Amniotic stem cell (primary cell): ENCODE measurements at places on chromosomes 2 and 18.

- DNase-seq = no peak
Observed at GRCh38 chr2:36466135-36466534, 110.6 kb downstream of the CRIM1 start.

DNA sequence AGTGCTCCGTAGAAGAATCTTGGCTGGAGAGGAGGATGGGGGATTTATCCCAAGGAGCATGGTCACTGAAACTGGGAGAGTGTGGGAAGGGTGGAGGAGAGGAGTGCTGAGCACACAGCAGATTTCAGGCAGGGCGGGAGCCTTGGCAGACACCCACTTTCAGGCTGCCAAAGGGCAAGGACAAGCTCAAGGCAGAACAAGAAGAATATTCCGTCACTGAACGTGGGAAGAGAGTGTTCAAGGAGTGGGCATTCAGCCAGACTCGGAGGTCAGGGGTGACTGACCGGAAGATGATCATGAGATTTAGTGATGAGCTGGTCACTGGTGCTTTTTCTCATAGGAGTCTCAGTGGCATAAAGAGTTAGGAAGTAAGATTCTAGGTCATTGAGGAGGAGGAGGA lies 136.2 kb upstream of the RASGRP3 start:
- DNase-seq = no peak

DNA sequence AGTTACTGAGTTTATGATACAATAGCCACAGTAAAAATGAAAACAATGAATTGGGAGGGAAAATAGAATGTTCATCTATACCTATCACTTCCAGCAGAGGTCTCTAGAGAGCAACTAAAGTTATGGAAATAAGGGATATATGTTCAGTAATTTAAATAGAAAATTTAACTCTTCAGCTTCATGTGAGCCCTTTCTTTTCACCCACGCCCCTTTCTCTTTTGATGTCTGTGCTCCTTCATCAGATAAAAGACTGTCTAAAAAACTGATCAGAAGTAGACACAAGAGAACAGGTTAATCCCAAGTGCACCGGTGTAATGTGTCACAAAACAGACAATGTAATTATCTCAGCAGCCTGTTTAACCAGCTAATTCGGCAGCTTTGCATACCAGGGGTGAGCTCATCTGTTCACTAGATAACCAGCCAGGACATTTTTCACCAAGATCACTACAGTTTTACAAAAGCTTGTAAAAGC lies 238.5 kb upstream of the ERBB4 start:
- DNase-seq = no peak

DNA sequence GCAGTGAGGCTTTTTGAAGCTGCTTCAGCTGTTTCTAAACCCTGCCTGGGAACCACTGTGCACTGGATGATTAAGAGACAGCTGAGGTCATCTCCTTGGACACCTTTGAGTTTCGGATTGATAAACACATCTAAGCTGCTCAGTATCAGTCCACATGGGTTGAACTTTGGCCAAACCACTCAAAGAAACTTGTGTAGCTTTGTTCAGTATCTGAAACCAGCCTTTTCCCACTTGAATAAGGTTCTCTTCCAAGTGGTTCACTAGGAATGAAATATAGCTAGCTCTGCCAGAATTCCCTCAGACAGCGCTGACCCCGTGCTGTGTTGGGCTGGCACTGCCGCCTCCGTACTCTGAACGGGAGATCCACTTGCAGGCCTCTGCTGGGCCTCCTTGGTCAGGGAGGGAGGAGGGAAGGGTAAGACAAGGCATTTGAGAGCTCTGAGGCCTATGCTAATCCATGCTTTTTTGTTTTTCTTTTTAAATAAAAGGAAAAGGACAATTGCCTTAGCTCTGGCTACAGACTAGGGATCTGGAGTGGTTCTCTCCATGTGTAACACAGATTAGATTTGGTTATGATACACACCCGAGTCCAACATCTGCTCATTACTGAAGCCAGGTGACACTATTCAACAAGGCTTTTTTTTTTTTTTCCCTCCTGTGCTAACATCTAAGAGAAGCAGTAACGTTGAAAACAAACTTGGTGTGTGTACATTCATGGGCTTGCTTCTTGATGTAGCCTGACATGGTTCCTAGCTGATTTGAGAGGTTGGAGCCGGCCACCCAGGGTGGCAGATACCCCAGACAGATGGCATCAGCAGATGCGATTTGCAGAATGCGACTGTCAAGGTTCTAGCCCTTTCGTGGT lies 67.7 kb downstream of the NCK2 start:
- no peak for DNase-seq

DNA sequence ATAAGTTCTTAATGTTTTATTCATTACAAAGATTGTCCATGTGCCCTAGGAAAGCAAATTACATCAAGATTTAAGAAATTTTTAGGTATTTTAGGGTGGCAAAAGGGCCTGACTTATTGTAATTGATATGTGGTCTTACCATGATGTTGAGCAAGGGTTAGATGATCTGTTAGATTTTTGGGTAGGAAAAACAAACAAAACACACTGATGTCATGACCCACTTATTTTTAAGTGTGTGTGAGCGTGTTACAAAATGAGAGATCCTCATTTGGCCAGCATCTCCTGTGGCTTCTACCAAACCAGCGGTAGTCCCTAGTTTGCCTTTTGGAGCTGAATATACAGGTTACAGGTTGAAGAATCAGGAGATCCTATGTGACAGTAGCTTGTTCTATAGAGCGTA lies 89.8 kb upstream of the ITGB6 start:
- no peak for DNase-seq

DNA sequence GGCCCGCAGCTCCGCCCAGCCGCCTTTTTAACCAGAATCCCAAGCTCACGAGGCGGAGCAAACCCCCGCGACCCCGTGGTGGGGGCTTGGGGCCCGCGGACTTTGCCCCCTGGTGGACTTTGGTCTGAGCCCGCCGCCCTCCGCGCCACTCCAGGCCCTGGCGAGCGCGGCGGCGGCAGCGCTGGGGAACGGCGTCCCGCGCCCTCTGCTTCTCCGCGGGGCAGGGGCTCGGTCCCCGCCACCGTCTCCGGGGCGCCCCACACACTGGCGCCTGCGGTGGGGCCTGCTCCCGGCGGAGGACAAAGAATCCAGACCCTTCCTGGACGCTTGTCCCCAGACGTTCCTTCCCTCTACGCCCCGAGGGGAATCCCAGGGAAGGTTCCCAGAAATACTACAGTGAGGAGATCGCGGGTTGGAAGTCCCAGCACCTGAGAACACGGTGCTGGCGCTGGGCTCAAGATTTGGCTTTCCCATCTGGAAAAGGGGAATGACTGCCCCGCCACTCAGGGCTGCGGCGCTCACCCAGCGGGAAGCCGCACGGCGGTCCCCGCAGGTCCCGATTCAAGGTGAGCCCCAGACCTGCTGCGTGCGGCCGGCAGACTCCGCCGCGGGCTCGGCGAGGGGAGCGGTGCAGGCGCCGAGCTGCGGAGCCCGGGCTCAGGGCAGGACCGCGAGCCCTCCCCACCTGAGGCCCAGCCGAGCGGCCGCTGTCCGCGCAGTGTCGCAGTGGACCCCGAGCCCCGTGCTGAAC lies at the start of gene HAAO:
Gene HAAO (minus strand): TSS at position 1 of the 751 bp plus-strand sequence. CDS start 47 bp downstream, outside the sequence.
- DNase-seq = no peak

- no peak for DNase-seq
Observed at GRCh38 chr2:9941196-9941995, 10.1 kb upstream of the GRHL1 start.

GRCh38 chr2:217484046-217484445 lies 518.7 kb downstream of the TNS1 start:
- DNase-seq = no peak

- no peak for DNase-seq
Observed at GRCh38 chr2:127641133-127641532, 4.8 kb upstream of the GPR17 start.

- no peak for DNase-seq
Observed at GRCh38 chr2:30235859-30236535, 4.7 kb downstream of the LBH start.

DNA sequence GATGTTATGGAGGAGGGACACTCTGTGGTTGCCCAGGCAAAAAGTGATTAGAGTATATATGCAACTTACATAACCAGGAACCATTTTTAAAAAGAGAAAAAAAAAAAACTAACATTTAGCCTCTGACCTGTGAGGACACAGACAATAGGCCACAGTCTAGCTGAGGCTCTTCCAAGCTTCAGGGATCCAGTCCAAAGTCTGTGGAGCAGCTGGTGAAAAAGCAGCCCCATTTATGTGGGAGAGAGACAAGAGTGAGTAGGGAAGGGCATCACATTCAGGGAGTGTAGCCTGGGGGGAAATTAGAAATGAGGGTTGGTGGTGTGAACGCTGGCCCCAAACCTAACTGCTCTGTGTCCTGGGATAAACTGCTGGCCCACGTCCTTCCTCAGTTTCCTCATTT lies 122.8 kb downstream of the MYO5B start:
- no peak for DNase-seq
